Right renal cortex interstitium (tissue), 3 donors: ENCODE measurements at places on chromosomes 3 and 15. TPM values are rescaled to one million over a fixed set of nuclear protein-coding genes. Genes with fewer than 3 reads are reported as not detected.

DNA sequence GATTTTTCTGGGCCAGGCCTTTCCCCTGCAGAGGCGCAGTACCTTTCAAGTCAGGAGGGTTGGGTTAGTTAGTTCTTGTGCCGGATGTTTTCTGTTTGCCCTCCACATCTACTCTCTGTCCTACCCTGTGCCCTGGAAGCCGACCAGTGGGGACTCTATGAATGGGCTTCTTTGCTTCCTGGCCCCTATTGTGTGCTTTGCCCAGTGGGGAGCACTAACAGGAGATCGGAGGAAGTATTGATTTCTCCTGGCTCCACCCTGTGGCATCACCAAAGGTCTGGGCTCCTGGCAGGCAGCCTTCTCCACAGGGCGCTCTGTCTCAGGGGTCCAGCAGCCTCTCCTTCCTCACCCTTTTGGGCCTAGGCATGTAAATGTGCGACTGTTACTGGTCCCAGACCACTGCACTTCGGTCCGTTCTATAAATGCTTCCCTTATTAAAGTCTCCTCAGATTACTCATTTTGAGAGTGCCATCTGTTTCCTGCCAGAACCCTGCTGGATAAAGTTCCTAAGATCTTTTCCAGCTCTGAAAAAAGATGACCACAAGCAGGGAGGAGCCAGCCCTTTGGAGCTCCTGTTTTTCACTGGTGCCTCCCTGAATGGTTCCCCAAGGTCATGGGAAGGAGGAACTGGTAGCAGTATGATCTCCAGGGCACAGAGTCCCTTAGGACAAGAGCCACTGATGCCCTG, 44.5 kb downstream of the CTDSPL start:
- DNase-seq: no peak

GRCh38 chr15:57150066-57150865, 226.0 kb upstream of the CGNL1 start:
- no peak for DNase-seq

Gene ATP2B2
- polyA plus RNA-seq: 0.55 TPM

Gene CCR3
- polyA plus RNA-seq: 0.21 TPM

Gene HIGD2B
- not detected for polyA plus RNA-seq

- DNase-seq: no peak
These were observed 69.6 kb downstream of the APBA2 start for GRCh38 chr15:28955160-28955992.

DNA sequence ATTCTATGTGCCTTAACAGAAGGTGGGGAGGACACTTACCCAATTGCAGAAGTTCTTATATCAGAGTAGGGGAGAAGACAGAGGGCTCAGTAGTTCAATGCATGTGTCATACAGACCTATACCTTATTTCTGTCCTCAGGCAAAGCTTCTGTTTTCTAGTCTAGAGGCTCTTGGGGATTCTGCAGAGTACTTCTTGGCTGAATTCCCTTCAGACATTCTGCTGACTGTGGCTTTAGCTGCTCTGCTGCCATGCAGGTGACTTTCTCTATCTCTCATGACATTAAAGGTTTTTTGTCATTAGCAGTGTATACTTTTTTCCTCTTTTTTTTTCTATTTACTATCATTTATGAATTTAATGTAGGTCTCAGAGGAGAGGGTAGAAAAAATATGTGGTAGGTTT, 172.8 kb upstream of the PLSCR5 start:
- DNase-seq: no peak

Gene NME9
- polyA plus RNA-seq: 2.4 TPM

- DNase-seq: no peak
These were observed 133.2 kb downstream of the ARPP21 start for GRCh38 chr3:35772381-35773015.

DNA sequence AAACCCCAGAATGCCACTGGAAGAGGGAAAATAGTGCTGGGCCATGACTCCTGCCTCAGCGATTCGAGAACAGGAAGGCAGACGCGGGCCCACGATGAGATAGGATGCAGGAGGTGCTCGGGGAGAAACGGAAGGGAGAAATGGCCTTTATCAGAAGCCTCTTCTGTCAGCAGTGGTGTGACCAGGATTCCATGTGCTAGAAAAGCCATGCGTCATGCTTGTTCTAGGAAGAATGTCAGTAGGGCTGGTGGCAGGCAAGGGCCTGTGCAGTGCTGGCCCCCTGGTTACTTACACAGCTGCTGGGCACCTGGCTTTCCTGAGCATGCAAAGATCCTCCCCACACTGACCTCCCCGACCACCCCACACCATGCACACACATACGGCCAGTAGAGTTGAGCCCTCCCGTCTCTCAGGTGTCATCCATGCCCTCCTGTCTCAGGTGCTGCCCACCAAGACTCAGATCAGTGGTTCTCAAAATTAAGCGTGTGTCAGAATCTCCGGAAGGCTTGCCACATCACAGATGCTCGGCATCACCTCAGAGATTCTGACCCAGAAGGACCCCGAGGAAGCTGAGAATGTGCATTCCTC, 106.7 kb downstream of the ADAMTS17 start:
- no peak for DNase-seq

- no peak for DNase-seq
These were observed 113.7 kb upstream of the GOLGA8J start for GRCh38 chr15:29968895-29969561.

GRCh38 chr15:42037656-42038055, 16.8 kb upstream of the PLA2G4E start:
- DNase-seq: no peak

DNA sequence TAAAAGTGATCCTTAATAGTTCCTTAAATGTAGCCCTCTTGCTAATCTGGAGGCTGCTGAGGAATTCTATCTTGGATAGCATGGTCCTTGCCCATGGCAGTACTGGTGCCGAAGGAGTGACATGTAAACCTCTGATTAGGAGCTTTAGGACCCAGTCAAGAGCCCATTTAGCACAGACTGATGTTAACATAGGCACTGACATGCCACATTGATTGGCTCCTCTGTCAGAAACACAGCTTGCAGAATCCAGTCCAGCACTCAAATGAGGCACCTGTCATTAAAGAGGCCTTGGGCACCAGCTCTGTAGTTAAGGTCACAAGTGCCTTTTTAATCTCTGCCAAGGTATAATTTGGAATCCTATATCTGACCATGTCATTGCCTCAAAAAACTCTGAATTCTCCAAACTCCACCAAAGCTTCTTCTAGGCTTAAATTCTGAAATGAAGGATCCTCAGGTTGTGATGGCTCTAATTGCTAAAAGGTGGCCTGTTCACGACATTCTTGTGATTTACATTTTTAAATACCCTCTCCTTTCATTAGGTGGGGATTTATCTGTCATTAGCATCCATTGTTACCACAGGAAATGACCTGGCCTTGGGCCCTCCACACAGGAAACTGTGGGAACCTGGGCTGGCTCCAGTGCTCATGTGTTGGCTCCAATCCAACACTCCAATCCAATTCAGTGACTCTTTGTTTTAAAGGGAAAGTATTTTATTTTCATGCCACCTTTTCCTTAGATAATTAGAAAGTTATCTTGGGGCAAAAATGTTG, 57.3 kb upstream of the RNF7 start:
- DNase-seq: no peak

DNA sequence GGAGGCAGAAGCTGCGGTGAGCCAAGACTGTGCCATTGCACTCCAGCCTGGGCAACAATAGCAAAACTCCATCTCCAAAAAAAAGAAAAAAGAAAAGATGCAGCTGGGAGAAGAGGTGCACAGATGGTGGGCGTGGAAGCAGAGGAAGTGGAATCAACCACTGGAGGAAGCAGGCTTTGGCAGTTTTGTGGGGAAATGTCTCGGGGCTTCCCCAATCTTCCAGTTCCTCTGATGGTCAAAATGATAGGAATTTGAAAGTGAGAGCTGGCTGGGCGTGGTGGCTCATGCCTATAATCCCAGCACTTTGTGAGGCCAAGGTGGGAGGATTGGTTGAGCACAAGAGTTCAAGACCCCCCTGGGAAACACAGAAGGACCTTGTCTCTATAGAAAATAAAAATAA, 48.1 kb upstream of the SMAD3 start:
- DNase-seq: no peak

GRCh38 chr3:56835650-56836227, 34.0 kb upstream of the ARHGEF3 start:
- no peak for DNase-seq

Gene CASR
- polyA plus RNA-seq: 27.1 TPM

Gene PAQR5
- 33.2 TPM for polyA plus RNA-seq

DNA sequence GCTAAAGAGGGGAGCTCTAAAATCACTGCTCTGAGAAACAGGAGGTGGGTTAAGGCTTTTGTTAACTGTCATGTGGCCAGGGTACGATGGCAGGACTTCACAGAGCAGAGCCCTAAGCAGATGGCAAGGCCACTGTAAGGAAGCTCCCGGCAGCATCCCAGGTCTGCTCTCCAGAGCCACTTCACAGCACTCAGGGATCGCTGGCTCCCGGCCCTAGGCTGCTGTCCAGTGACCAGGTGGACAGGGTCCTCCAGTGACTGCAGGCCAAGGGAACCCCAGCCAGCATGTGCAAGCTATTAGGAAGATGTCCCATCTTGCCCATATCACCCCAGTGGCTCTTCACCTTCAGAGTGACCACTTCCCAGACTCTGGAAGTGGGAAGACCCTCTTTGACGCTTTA, 10.4 kb downstream of the TMEM41A start:
- no peak for DNase-seq

DNA sequence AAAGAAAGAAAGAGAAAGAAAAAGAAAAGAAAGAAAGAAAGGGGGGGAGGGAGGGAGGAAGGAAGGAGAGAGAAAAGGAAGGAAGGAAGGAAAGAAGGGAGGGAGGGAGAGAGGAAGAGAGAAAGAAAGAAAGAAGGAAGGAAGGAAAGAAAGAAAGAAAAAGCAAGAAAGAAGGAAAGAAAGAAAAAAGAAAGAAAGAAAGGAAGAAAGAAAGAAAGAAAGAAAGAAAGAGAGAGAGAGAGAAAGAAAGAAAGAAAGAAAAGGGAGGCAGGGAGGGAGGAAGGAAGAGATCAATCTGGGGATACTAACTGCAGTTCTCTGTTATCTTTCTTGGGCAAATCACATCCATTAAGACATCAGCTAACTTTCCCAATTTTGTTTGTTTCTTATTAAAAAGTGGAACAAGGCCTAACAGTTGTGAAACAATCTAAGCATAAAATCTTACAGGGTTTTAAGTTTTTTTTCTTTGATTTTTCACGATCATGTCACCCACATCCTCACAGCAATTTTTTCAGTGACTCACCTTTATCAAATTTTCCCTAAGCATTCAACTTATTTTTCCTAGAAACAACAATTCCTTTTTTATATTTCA, 36.8 kb downstream of the TBC1D2B start:
- DNase-seq: no peak

GRCh38 chr3:31942446-31942845, 38.6 kb downstream of the OSBPL10 start:
- DNase-seq: no peak

GRCh38 chr3:129021140-129021551, 20.0 kb downstream of the EFCC1 start:
- DNase-seq: no peak

Gene PPARG
- 28.2 TPM for polyA plus RNA-seq

- no peak for DNase-seq
These were observed 27.4 kb downstream of the CALML4 start for GRCh38 chr15:68177742-68178141.

- DNase-seq: no peak
These were observed 53.8 kb downstream of the TM4SF4 start for GRCh38 chr3:149528340-149528650.

Gene CNTN4
- 28.5 TPM for polyA plus RNA-seq

DNA sequence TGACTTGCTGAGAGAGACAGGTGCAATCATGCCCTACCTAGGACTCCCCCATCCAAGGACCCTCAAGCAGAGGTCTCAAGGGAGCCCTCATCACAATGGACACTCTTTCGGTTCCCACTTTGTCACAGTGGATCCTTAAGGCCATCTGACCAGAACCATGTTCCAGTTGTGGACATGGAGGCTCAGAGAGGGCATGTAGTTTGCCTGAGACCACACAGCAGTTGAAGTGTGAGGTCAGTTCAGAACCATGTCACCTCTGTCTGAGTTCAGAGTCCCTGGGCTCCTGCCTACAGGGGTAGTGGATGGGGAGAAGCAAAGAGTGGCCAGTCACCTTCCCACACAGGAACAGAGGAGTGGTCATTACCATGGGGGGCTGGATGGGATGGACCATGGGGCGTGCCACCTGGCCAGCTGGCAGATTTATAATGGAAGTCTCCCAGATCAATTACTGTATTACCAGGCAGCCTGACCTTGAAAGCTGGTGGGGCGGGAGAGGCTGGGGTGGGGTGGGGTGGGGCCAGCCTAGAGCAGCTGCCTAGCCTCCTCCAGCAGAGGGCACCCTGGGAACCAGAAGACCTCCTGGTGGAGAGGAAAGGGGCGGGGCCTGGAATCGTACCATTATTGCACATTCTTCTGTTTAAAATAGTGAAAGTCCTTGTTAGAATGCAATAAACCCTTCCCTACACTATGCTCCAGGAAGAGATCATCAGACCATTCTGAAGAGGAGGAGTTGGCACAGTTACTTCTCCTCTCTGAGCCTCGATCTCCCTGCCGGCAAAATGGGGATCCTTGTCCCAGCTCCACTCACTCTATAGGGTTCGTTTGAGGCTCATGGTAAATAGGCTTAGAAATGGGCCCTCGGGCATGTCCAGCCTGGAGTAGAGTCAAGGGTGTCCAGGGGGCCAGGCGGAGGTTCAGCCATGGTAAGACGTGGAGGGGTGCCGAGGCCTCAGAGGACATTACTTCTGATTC, 26.9 kb upstream of the LINGO1 start:
- DNase-seq: peak; percentile 26

Gene SIDT1
- 2.2 TPM for polyA plus RNA-seq

- DNase-seq: no peak
These were observed 77.5 kb downstream of the NAALADL2 start for GRCh38 chr3:174936590-174936989.

Gene ACOX2
- polyA plus RNA-seq: 45.8 TPM

DNA sequence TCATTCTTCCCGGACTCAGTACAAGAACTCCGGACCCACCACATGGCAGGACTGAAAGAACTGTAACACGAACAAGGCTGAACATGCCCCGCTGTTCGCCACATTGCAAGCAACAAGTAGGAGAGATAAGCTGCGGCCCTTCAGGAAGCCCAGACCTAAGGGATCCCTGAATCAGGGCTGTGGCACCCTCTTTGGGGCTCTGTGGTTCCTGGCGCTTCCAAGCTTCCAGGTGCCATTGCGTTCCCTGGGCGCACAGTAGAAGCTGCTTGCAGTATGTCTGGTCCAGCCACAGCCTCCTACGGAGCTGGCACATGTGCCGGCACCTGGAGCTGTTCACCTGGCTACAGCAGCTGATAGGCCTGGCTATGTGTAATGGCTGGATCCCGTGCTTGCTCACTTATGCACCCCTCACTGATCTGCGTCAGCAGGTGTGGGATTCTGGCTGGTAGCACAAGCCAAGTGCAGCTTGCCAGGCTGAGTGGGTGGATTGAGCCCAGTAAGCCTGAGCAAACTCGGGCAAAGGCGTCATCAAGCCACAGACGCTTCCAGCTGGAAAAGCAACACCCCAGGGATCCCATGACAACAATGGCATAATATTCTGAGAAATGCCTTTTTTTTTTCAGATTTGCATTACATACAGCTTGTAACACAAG, 748.6 kb upstream of the GBE1 start:
- no peak for DNase-seq

Gene MEX3B
- 11.8 TPM for polyA plus RNA-seq

- DNase-seq: no peak
These were observed 86.5 kb downstream of the IGSF11 start for GRCh38 chr3:118948146-118948545.

Gene FSTL1
- 582 TPM for polyA plus RNA-seq
